ENCODE measurements at places on chromosomes 16 and 17.

- DNase-seq, result no peak
These were observed 2.7 kb downstream of the CLUAP1 start for GRCh38 chr16:3503523-3503922.

- DNase-seq, result no peak
These were observed 9.5 kb downstream of the HOXB4 start for GRCh38 chr17:48568499-48569239.

GRCh38 chr16:87707097-87707496 lies 58.7 kb downstream of the KLHDC4 start:
- no peak for DNase-seq

DNA sequence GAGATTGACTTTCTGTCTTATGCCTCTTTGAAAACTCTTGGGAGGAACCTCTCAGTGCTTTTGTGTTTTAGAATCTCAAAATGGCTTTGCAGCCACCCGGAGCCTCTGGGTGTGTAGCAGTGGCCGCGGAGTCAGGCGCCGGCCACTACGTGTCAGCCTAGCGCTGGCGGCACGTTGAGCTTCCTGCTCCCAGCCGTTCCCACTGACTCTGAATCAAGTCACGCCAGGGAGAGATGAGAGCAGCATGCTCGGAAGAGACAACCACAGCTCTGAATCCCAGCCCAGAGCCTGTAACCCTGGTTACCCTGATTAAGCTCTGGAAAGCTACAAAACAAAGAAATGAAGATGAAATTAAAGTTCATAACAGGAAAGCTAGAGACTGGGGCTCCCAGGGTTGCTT lies 97.4 kb upstream of the CACNG5 start:
- DNase-seq, result peak; percentile 36

DNA sequence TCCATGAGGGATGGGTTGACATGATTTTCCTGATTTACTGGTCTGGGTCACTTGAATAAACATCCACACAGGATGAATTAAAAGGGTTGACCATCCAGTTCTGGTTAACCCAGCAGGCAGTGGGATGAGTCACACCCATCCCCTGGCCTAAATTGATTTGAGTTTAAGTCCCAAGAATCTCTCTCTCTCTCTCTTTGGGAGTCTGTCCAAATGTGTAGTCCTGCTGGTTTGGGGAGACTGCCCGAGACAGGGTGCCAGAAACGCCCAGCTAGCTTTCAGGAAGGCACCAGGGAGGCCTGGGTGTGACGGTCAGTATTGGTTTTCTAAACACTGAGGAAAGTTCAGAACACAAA lies 38.8 kb downstream of the SCPEP1 start:
- no peak for DNase-seq
